ENCODE measurements at places on chromosomes 3 and 15.

DNA sequence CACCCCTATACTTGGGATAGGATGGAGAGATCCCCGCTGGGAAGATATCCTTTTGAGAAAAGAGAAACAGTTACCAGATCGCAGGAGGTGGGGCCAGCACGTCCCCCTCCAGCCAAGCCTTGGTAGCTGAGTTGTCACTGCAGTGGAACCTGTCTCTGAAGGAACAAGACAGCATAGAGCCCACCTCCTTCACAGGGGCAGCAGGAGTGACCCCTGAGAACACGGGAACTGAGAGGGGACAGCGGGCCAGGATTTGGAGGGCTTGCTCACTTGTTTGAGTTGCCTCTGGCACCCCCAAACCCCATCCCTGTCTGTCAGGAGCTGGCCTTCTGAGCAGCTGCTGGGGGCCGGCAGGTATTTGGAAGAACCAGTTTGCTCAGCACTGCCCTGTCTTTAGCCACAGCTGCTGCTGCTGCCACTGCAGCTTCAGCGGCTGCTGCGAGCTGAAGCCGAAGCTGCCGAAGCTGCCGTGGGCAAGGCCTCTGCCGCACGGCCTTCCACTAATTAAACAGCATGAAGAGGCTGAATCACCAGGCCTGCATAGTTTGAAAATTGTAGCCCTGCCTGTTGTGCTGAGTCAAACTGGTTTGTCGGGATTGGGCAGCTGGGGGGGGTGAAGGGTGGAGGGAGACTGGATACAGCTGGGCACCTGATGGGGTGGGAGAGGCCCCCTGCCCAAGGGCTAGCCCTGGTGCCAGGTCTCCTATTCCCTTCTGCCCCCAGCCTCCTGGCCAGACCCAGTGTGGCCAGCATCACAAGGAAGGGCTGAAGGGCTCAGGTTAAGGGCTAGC lies 4.0 kb downstream of the EPHB3 start:
- no peak for DNase-seq

- no peak for DNase-seq
Observed at GRCh38 chr3:72894976-72895552, 7.2 kb downstream of the GXYLT2 start.

GRCh38 chr3:85652360-85652759 lies 693.6 kb downstream of the CADM2 start:
- DNase-seq, result no peak

GRCh38 chr3:171485338-171485737 lies 25.1 kb upstream of the TNIK start:
- DNase-seq, result no peak

DNA sequence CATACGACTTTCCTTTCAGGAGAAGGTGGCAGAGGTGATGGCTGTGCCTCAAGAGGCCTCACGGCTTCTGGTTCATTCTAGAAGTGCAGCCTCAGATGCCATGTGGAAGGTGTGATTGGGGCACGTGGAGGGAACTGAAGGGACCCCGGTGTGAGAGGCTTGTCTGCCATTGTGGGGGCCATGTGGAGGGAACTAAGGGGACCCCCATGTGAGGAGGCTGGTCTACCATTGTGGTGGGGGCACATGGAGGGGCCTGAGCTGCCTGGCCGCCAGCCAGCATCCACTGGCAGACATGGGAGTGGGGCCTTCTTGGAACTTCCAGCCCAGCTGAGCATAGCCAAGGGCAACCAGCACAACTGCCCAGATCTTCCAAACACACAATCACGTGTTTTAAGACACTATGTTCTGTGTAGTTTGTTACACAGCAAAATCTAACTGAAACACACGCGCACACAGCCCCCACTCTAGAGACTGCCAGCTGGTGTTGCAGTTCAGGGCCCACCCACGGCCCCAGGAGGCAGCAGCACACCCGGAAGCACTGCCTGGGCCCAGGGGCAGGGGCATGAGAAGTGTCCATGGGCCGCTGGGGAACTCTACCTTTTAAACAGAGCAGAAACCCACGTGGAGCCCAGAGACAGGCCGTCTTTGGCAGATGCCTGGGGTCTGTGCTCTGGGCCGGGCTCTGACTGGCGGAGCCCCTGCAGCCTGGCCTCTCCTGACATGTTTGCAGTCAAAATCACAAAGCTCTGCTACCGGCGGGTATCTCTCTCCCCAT lies 66.8 kb downstream of the IQSEC1 start:
- DNase-seq, result no peak

DNA sequence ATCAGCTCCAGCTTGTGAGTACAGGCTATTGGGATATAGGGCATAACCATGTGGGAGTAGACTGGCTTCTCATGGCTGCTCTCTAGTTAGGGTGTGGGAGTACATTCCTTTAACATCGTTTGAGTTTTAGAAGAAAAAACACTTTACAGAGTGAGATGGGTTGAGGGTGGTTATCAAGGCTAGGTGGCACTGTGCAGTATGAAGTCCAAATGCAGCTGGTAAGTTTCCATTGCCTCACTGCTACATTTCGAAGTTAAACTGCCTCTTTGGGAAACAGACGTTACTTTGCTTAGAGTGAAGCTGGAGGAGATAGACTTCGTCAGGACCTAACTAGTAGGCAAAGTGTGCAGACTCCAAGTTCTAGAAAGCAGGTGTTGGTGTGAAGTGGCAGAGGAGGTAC lies 192.4 kb downstream of the SQOR start:
- no peak for DNase-seq

DNA sequence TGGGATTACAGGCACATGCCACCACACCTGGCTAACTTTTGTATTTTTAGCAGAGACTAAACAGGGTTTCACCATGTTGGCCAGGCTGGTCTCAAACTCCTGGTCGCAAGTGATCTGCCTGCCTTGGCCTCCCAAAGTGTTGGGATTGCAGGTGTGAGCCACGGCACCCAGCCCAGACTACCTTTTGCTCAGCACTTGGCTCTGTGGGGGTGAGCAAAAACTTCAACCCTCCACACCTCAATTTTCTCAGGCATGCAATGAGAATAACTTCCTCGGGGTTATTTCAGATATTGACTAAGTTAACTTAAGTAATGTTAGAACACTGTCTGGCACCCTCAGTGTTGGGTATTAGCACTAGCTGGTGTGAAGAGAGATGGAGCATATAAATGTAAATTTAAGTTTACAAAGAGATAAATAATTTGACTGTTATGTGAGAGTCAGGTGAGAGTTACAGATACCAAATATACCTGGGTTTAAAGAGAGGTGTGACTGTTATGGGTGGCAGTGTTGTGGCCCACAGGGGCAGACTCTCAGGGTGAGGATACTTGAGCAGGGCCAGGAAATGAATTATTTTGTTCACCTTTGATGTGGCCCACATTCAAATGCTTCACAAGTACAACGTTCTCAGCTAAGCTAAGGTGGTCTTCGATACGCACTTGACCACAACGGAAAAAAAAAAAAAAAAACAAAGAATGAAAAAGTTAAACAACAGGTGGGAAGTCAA lies 29.0 kb downstream of the CPOX start:
- no peak for DNase-seq

- no peak for DNase-seq
Observed at GRCh38 chr3:14775011-14775410, 43.8 kb upstream of the FGD5 start.

DNA sequence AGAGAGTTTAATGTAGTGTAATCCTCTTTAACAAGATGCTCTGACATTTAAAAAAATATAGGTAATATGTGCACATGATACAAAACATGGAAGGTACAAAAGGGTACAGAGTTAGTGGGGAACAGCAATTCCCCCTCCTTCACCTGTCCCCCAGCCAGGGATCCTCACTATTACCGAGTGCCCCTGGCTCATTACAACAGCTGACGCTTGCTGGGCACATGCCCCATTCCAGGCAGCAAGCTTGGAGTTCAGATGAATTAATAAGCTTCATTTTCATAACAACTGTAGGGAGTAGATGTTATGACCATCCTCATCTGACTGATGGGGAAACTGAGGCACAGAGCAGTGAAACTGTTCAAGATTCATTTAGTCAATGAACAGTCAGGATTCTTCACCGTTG lies 41.2 kb downstream of the PCSK6 start:
- DNase-seq, result no peak

- no peak for DNase-seq
Observed at GRCh38 chr3:177642804-177643125, 445.5 kb upstream of the TBL1XR1 start.

DNA sequence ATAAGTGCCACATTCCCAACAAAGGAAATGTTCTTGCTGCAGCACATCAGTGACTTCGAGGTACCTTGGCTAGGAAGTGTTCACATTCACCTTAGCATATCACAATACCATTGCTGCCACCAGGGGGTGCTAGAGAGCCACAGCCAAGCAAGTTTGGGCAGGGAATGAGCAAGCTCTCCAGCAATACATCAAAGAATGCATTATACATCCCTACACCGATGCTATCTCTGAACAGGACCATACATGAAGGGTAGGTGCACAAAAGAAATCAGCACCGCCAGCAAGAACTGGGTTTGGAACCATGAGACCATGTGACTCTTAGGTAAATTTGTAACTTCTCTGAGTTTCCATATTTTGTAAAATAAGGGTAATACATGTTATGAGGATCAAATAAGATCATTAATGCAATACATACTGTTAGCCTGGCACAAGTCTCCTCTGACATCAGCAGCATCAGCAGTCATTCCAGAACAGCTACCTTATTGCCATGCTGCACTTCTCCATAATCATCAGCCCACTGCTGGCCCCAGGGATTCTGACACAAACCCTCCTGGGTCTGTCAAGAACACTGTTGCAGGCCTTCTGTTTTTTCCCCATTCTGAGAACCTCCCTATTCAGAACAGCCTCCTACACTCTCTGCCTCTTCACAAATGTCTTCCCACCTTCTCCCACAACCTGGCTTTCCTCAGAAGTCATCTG lies 37.5 kb downstream of the RYK start:
- DNase-seq, result peak; percentile 88

GRCh38 chr3:126961191-126961790 lies 21.6 kb upstream of the PLXNA1 start:
- DNase-seq, result no peak

- DNase-seq, result no peak
Observed at GRCh38 chr3:71025516-71025915, 558.0 kb downstream of the FOXP1 start.

GRCh38 chr3:119308355-119308754 lies 14.2 kb downstream of the ARHGAP31 start:
- DNase-seq, result peak; percentile 25

- no peak for DNase-seq
Observed at GRCh38 chr3:194224471-194225417, 88.8 kb downstream of the HES1 start.

GRCh38 chr3:67228136-67228535 lies 230.0 kb downstream of the KBTBD8 start:
- DNase-seq, result peak; percentile 47

DNA sequence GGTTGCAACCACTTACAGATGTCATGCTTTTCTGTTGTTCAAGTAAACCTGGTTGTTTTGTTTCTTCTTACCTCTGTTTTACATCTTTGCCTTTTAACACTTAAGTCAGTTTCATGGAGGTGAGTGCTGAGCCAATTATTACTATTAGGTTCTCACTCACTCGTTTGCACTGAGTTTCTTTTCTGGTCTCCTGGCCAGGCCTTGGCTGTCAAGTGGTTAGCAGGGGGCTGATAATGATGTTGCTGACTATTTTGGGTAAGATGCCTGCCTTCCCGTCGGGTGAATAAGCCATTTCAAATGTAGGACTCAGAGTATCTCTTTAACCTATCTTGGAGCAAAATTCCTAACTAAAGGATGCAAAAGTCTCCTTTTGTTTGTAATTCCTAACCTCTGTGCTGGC lies 78.5 kb downstream of the KLHL25 start:
- DNase-seq, result no peak

DNA sequence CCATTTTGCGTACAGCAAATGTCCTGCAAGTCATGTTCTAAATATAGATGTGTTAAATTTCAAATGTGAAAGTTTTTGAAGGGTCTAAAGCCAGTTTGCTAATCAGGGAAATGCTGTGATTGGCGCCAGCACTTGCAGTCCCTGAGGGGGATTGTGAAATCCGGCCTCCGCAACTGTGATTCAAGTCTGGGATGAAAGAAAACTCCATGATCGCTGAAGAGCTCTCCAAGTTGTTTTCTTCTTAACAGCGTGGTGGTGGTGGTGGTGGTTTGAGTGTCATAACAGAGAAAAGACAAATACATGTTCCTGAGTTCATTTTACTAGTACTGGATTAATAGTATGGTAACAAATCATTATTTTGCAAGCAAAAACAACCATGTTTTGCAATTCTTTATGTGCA lies 51.8 kb downstream of the MITF start:
- DNase-seq, result no peak

- DNase-seq, result no peak
Observed at GRCh38 chr15:63203451-63204090, 14.2 kb downstream of the RAB8B start.

DNA sequence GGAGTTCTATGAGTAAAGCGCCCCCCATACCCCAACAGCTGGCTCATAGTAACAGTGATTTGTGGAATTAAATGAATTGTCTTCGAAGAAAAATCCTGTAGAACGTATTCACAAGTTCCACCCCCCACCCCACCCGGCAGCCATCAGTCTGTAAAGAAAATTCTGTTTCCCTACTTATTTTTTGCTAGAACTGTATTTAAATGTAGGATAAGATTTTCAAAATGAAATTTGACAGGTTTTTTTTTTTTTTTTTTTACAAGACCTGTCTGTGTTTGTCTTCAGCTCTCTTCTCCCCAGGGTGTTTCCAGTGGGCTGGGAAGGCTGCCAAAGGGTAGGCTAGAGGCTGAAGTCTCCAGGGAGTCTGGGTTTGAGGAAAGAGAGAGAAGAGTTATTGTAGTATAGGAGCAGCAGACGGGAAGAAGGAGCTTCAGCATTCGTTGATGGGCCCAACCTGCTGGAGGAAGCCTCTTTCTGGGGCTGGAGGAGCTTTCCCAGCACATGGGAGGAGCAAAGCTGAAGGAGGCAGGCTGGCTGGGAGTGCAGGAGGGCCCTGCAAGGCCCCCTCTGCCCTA lies 130.6 kb upstream of the SEMA6D start:
- DNase-seq, result peak; percentile 16

- DNase-seq, result peak; percentile 49
Observed at GRCh38 chr3:32310336-32310735, 71.9 kb downstream of the CMTM8 start.

DNA sequence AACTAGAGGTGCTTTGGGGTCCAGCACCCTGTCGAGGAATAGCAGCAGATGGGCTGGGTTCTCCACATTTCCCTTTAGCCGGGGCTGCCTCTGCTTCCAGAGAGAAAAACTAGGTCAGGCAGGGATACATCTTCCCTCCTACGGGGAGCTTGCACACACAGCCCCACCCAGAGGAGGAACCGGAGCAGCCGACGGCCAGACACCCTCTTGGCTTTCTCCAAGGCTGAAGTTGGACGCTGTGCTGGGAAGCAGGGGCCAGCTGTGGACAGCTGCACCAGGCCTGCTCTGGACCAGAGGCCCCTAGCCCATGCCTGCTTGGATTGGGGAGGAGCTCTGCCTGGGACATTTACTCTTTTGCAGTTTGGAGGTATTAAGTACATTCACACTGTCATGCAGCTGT lies 44.7 kb upstream of the NR2C2 start:
- no peak for DNase-seq

- DNase-seq, result no peak
Observed at GRCh38 chr3:16124636-16125035, 49.8 kb upstream of the GALNT15 start.

- no peak for DNase-seq
Observed at GRCh38 chr15:36406366-36406765, 173.1 kb upstream of the CDIN1 start.
